NCI-H1417 treated with DMSO at 0.1 percent for 48 hours (cell line): ENCODE measurements at places on chromosomes 16 and 17.

GRCh38 chr16:28059841-28060575, 3.5 kb downstream of the GSG1L start:
- DNase-seq = no peak

DNA sequence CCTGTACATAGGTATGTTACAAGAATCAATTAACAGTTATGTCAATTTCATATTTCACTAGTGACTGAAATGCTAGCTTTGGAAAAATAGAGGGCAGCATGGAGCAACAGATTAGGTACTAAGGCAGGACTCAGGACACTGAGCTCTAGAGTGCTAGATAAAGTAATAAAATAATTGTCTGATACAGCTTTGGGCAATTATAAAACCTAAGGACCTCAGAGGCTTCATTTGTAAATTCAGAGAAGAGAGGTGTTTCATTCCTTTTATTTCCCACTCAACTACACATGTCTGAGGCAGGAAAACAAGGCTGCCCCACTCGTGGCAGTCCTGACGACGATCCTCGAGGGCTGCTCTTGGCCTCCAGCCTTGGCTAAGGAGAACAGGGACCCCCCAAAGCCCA, 81.5 kb downstream of the CA4 start:
- DNase-seq = no peak

- no peak for DNase-seq
Measured at GRCh38 chr17:49510720-49511110, 15.6 kb downstream of the NGFR start.

- no peak for DNase-seq
Measured at GRCh38 chr16:51557670-51558069, 406.6 kb upstream of the SALL1 start.

- DNase-seq = no peak
Measured at GRCh38 chr16:61892531-61892930, 143.7 kb downstream of the CDH8 start.

GRCh38 chr17:79677646-79678045, 53.1 kb upstream of the ENPP7 start:
- no peak for DNase-seq

- DNase-seq = no peak
Measured at GRCh38 chr17:41621916-41622315, 2.5 kb downstream of the KRT17 start.

- DNase-seq = peak; percentile 1
Measured at GRCh38 chr17:42720996-42721583, 23.8 kb downstream of the EZH1 start.

- DNase-seq = no peak
Measured at GRCh38 chr17:78563189-78564145, 13.7 kb downstream of the DNAH17 start.

- no peak for DNase-seq
Measured at GRCh38 chr17:38733982-38734973, 4.1 kb downstream of the CISD3 start.

DNA sequence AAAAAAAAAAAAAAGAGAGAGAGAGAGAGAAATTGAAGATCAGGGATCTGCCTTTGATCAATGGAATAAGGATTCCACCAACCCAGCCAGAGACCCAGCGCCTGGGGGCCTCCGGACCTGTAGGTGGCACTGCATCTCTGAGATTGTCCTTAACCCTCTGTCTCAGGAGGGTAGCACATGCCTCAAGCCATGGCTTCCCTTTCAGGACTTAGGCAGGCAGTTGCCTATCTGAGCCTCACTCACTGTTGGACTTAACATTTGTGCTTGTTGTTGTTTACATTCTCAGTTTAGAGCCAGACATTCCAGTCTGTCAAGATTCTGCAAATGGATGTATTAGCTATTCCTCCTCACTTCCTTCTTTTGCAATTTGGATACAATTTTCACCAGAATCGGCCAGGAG, 5.1 kb upstream of the SCNN1B start:
- no peak for DNase-seq

GRCh38 chr17:64732336-64733006, 70.4 kb upstream of the SMURF2 start:
- DNase-seq = no peak

DNA sequence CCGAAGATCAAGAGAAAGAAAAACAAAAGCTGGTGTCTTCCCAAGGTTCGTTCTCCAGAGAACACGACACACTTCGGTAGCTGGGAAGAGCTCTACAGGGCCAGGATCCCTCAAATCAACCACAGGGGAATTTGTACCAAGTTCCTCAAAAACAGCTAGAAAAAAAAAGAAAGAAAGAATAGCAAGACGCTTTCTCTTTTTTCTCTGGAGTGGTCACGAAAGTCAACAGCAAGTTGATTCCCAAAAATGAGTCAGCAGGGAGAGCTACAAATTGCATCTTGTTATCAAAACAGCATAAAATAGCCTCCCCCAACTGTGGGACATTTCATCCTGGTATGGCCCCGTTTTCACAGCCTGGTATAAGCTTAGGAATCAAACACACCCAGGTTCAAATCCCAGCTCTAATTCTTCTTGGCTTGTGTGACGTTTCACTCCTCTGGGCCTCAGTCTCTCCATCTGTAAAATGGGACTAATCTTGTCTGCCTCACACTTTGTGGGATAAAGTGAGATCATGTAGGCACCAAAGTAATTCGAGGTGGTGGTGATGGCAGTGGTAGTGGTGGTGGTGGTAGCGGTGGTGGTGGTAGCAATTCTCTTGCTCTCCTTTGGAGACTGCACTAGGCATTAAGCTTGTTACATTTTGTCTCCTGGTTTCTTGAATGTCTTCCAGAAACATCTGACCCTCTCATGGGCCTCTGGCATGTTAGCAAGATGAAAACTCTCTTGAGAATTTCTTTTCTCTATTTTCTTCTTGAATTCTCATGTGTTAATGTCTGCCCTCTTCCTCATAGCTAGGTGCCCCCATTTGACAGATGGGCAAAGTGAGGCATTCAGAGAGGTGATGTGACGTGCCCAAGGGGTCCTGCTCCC, 988 bp upstream of the IL21R start:
- DNase-seq = no peak
